ENCODE measurements at places on chromosomes 5 and 9.

- DNase-seq, result no peak
Measured at GRCh38 chr9:89410022-89410421, 87.9 kb downstream of the SEMA4D start.

GRCh38 chr5:23730023-23730422 lies 222.6 kb downstream of the PRDM9 start:
- no peak for DNase-seq

- DNase-seq, result no peak
Measured at GRCh38 chr5:166823360-166823759, 1468.1 kb upstream of the WWC1 start.

DNA sequence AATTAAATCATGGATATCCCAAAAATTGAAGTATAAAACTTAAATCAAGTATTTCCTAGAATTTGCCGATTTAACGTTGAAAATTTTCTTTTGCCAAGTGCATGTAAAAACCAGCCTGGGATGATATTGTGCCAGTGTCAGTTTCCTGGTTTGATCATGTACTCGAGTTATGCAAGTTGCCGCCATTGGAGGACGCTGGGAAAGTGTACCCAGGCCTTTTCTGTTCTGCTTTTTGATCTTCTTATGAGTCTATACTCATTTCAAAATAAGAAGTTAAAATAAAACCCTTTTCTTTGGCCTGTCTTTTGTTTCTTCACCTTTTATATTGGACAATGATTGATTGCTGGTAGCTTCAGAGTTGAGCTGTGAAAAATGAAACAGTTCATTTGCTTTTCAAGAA lies 93.1 kb upstream of the NFIL3 start:
- no peak for DNase-seq

DNA sequence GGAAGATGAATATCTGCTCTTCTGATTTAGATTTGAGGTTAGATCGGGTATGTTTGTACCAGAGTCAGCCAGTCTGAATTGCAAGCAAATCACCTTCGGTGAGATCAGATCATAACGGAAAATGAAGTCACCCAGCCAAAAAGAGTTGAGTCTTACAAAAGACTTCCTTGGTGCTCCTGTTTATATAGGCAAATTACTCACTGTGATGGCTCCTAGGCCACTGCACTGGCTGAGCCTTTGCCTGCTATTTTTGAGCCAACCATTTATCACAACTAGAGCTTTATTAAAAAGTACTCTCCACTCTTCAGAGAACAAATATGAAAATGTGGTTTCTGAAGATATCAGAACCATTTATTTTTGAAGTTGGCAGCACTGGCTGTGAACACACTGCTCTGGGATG lies 277.7 kb upstream of the PCSK5 start:
- DNase-seq, result no peak

DNA sequence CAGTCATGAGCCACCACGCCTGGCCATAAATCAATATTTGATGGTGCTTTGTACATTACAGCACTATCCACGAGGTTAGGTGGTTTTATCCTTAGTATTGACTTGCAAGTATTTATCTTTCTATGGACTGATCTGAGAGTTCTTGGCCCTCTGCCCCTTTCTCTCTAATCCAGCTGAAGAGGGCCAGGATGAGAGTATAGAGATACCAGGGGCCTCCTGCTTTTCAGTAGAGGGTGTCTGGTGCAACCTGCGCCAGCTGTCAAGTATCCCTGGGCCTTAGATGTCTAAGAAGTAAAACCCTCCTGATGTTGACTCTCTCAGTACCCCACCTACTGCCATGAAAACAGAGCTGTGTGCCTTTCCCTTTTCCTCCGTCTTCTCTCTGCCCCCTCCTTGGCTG lies 153.4 kb downstream of the SLIT3 start:
- DNase-seq, result no peak
